Mesendoderm (in vitro differentiated cells): ENCODE measurements at places on chromosomes 6 and 20.
A peak's percentile ranks its signal among the peaks of the same experiment; 100 is the strongest.

DNA sequence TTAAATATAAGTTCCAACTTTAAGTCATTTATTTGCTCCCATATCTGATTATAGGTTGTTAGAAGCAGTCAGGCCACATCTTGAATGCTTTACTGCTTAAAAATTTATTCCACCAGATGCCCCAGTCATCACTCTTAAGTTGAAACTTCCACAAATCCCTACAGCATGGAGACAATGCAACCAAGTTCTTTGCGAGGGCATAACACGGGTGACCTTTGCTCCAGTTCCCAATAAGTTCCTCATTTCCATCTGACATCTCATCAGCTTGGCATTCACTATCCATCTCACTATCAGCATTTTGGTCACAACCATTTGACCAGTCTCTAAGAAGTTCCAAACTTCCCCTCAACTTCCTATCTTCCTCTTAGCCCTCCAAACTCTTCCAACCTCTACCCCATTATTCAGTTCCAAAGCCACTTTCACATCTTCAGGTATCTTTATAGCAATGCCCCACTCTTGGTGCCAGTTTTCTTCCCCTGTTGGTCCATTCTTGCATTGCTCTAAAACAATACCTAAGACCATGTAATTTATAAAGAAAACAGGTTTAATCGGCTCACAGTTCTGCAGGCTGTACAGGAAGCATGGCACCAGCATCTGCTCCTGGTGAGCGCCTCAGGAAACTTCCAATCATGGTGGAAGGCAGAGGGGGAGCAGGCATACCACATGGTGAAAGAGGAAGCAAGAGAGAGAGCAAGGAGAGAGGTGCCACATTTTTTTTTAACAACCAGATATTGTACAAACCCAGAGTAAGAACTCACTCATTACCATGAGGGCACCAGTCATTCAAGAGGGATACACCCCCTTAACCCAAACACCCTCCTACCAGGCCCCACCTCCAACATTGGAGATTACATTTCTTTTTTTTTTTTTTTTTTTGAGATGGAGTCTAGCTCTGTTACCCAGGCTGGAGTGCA is 15.9 kb upstream of the ITPR3 start:
- no peak for DNase-seq

DNA sequence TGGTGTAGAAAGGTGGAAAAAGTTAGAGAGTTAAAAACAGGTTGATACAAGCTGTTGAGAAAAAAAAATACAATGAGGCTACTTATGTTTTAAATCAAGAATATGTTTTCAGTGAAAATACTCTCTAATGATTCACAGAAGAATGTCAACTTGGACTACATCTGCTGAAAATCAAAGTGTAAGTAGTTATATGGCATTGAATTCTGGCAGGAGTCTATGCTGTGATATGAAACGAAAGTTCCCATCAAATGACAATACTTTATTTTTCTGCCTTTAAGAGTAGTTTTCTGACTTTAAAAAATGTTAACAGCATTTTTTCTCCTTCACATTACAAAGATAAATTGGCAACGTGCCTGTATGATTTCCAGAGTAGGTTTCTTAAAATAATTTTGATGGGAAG is 158.3 kb downstream of the EYA4 start:
- DNase-seq: no peak

DNA sequence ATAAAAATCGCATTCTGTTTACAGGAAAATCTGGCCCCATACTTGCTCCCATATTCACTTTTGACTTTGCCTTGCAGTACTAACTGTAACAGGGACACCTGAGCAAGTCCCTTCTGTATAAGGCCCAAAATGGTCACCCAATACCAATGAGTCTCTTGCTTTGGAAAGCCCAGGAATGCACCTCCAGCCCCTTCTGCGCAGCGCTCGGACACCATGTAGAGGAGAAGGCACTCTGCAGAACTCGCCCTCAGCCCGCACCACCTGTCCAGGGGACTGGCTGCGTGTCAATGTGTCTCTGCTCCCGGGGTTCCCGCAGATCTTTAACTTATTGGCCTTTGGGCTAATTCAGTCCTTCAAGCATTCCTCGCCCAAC is 746 bp upstream of the PRND start:
- DNase-seq: no peak

GRCh38 chr6:1497761-1498105 is 108.4 kb downstream of the FOXF2 start:
- no peak for DNase-seq

- DNase-seq: peak; percentile 65
Observed at GRCh38 chr20:21704408-21705385, 767 bp upstream of the PAX1 start.

- no peak for DNase-seq
Observed at GRCh38 chr6:11918739-11919605, 93.1 kb upstream of the HIVEP1 start.

DNA sequence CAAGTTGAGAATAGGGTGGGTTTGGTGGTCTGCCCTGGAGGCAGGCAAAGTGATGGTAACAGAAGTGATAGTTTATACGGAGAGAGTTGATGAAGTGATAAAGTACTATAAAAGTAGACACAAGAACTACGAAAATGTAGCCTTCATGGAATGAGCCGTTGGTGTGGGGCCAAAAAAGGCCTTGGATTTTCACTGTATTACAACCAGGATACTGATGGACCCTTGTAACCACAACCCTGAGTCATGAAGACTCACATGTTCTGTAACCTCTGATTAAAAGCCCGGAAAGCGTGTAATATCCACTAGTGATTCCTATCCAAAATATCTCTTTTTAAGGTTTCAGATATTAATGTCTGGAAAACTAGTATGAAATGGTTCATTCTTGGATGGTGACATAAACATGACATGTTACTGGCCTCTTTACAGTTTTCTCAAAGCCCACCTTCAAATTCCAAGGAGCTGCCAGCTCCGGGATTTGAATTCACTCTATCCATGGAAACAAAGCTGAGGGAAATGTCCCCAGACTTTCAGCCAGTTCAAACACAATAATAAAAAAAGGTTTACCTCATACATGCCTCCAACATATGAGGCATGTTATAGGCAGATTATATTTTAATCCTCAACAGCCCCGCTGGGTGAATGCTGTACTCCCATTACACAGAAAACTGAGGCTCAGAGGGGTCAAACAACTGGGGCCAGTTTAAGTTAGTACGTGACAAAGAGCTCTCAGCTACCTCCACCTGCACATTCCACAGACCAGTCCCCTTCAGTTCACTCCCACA is 55.4 kb downstream of the MRPL14 start:
- DNase-seq: no peak

- no peak for DNase-seq
Observed at GRCh38 chr6:42402184-42402583, 49.5 kb downstream of the TRERF1 start.

- no peak for DNase-seq
Observed at GRCh38 chr20:45156713-45157112, 18.0 kb upstream of the PI3 start.

GRCh38 chr6:127273499-127273898 is 6.8 kb downstream of the RNF146 start:
- no peak for DNase-seq

DNA sequence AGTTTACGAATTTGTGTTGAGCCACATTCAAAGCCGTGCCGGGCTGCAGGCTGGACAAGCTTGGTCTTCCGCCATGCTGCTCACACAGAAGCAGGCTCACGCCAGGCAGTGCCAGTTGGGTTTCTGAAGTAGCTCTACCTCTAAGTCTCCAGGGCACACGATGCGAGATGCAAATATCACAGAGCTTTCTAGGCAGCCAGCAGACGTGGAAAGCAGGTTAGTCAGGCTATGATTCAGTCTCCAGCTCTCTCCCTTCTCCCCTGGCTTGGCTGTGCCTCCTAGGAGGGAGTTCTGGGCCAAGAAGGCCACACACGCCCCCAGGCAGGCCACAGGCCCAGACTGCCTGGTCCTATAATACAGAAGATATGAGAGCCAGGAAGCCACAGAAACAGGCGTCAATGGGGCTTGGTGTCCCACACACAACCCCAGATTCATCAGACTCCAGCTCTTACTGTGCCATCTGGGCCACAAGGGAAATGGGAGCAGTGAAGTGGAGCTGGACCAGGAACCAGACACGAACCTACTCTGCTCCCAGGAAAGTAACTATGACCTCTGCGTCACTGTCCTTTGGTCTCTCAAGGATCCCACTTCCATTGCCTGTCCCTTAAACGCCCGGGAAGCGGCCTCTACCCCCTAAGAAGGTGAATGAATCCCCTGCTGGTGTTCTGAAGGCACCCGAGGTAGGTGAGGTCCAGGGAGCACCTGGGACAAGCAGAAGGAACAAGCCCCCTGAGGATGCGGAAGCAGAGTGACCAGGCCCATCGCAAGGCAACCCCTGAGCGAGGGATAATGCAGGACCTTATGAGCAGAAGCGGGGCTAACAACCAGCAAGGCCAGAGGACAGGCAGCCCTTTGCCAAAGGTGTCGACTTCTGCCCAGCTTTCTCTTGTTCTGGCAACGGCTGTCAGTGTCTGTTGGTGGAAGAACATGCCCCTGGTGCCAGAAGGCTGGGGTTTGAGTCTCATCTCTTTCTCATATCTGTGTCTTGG is 61.2 kb downstream of the GFOD1 start:
- no peak for DNase-seq

DNA sequence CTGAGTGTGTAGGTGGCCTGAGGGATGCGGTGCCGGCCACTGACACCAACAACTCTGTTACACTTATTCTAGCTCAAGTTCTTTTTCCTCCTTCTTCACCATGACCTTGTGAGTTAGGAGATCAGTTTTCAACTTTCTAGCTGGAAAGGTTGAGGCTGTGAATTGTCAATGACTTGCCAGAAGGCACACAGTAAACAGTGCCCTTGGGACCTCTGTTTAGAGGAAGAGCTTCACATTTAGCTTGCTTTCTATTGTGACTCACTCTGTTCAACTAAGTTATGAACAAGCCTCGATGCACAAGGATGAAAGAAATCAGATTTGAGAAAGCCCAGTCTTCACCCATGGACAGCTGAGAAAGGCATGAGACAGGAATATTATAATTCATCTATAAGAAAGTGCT is 455.6 kb downstream of the MAFB start:
- DNase-seq: no peak

- DNase-seq: no peak
Observed at GRCh38 chr6:12381587-12381986, 91.4 kb downstream of the EDN1 start.

DNA sequence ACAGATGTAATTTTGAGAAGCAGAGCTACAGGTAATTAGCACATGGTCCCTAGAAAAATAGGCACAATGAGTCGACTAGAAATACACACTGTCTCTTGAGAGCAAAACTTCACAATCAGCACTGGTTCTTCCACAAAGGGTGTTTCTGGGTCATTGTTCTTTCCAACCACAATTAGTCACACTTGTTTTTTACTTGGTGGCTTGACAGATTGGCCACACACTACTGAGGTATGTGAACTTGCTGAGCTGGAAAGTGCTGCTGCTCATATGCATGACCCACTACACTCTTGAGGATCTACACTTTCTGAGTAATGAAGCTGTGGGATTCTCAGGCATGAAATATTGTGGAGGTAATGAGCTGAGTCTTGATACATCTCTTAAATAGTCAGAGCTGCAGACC is 347.7 kb downstream of the BCKDHB start:
- DNase-seq: no peak

GRCh38 chr6:132830334-132830751 is 16.0 kb downstream of the RPS12 start:
- DNase-seq: peak; percentile 56

- DNase-seq: peak; percentile 58
Observed at GRCh38 chr6:72621291-72622093, at the start of gene KCNQ5. KCNQ5 (plus strand) TSS chr6:72622064.

- DNase-seq: no peak
Observed at GRCh38 chr20:19322061-19322985, 109.9 kb downstream of the SLC24A3 start.

GRCh38 chr6:162388383-162388777 is 339.2 kb downstream of the PRKN start:
- DNase-seq: no peak

- DNase-seq: no peak
Observed at GRCh38 chr6:151054306-151054705, 185.5 kb upstream of the AKAP12 start.

DNA sequence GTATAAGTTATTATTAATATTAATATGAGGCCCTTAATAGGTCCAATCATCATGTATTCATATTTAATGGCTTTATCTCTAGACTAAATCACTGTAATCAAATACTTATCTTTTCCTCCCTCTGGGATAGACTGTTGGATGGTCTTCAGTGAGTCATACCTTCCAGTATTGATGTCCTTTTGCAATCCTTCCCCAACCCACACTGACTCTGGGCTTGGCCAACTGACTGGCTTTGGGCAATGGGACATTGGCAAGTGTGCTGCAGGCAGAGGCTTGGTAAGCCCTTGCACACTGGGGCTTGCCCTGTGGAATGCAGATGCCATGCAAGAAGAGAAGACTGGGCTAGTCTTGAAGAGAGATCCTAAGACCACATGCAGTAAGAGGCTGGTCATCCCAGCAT is 136.6 kb downstream of the CCDC170 start:
- no peak for DNase-seq

- no peak for DNase-seq
Observed at GRCh38 chr20:63017826-63018411, 11.2 kb upstream of the BHLHE23 start.

DNA sequence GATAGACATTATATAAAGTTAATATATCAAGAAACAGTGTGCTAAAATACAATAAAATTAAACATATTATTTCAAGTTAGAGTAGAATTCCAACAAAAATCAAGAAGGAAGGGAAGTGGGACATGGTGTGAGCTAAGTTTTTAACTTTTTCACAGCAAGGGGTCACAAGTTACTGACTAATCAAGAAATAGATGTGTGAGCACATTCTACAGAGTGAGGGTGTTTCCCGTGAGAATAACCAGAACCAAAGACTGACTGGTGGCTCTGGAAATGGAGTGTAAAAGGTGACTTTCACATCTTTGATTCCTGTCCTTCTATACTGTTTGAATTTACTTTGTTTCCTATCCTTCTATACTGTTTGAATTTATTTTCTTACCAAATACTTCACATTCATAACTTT is 206.6 kb downstream of the TASP1 start:
- no peak for DNase-seq

DNA sequence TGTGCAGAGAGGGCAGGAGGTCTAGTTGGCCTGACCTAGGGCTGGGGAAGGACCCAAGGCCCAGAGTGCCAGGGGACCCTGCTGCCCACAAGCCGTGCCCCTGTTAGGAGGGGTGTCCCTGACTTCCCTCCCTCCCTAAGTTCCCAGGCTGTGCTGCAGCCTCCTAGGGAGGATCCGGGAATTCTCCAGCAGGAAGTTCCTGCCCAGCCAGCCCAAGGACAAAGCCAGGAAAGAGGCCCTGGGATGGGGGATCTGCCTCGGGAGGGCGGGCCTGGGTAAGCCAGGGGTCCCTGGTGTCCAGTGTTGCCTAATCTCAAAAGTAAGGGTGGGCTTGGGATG is 9.3 kb upstream of the BAK1 start:
- no peak for DNase-seq

DNA sequence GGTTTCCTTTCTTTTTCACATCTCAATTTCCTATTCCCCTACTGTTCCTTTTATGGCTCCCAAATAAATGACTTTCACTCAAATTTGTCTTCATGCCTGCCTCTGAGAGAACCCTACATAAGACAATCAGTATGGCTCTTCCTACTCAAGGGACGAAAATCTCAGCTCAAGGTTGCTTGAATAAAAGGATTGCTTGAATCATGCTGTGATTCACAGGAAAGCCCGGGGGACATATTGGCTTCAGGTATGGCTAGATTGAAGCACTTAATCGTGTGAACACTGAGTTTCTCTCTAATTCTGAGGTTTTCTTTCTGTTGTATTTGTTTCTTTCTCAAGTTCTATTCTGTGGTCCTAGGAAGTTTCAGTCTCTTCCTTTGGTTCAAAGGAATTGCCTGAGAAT is 140.3 kb upstream of the SULF2 start:
- no peak for DNase-seq
